ENCODE measurements at places on chromosomes 11 and 22. TPM values are rescaled to one million over a fixed set of nuclear protein-coding genes. Genes with fewer than 3 reads are reported as not detected.

Gene GAS2
- 1.6 TPM for total RNA-seq

GRCh38 chr11:86978756-86979608 is 23.8 kb upstream of the FZD4 start:
- peaks cover 16% of the 10 kb centered on the region for H3K4me1 ChIP-seq
- H3K27me3 ChIP-seq, result no peaks in the 10 kb centered on the region
- no peak for DNase-seq
- H3K4me3 ChIP-seq, result no peak overlapping the region

DNA sequence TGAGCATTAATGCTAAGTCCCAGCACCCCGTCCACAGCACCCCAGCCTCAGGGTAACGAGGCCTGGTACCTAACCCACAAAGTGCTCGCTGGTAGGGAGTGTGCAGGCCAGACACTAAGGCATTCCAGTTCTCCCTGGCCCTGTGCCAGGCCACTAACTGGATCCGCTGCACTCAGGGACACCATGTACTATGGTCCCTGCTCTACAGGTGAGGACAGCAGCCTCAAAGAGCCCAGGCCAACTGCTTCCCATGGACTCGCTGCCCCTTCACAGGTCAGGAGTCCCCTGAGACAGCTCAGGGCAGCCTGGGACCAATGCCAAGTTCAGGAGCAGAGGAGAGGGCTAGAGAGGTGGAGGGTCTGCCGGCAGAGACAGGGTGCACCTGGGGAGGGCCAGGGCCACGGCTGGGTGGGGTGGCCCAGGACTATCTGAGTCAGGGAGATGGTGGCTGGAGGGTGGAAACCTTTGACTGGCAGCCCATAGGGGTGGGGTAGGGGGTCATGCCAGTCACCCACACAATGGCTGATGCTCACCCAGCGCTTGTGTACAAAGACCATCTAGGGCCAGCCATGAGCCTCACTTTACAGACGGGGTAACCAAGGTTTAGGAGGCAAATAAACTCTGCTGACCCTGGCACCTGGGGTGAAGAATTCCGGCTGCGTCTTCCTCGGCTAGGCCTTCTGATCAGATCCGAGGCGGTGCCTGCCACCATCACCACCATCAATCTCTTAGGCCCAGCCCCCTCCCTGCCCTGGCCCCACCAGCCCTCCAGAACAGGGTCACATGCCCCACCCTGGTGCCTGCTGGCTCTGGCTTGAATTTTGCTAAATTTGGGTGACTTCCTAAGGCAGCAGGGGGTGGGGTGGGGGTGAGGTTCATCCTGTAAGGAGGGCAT is 5.6 kb downstream of the OSBPL5 start:
- peaks cover 2% of the 10 kb centered on the region for H3K36me3 ChIP-seq
- peak overlapping the region; percentile 71 for H3K4me3 ChIP-seq
- peaks cover 85% of the 10 kb centered on the region for H3K4me1 ChIP-seq
- H3K27me3 ChIP-seq, result no peaks in the 10 kb centered on the region
- DNase-seq, result peak; percentile 88

DNA sequence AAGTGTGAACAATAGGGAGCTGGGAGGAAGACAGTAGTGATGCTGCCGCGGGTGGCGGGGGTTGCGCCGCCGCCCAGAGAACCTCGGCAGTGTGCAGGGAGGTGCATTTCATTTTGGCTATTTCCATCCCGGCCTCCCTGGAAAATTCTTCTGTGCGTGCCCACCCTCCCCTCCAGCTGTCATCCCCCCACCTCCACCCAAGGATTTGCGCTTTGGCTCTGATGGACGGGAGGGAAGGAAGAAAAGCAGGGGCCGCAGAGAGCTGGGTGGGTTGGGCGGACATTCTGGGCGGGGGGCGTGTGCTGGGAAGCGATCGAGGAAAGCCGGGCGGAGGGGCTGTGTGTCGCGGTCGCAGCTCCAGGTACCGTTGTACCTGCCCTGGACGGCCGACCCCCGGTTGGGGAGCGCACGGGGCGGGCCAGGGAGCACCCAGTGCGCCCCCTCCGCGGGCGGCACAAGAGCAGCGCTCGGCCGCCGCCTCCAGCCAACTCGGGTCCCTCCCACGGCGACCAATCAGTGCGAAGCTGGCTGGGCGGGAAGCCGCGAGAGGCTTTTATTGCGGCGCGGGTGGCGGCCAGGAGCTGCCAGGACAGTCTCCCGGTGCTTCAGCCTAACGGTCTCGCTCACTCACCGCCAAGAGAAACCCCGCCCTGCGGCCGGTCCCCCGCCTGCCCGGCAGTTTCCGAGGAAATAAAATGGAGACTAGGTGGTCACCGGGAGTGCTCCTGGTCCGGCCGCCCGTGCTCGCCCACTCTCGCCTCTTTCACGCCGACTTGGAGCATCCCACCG is 1.6 kb downstream of the NCAM1 start:
- H3K36me3 ChIP-seq, result no peaks in the 10 kb centered on the region
- peaks cover 20% of the 10 kb centered on the region for H3K4me1 ChIP-seq
- DNase-seq, result peak; percentile 68
- H3K27ac ChIP-seq, result no peak overlapping the region

Gene MICAL2
- 393 TPM for total RNA-seq

DNA sequence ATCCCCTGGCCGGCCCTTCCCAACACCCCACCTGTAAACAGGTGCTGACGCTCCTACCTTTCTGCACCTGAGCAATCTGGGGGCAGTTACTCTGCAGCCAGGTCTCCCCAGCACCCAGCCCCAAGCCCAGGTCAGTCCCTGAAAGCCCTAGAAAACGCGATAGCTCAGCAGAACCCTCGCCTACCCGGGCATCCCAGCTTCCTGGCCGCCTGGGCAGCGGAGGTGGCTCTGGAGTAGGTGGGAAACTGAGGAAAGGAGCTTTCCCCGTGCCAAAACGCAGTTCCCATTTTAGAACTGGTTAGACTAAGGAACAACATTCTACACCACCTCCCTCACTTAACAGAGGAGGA is 445 bp downstream of the SYTL2 start:
- peaks cover 21% of the 10 kb centered on the region for H3K4me1 ChIP-seq

Gene EHF
- not detected for total RNA-seq

GRCh38 chr11:20790622-20791021 is 121.2 kb downstream of the NELL1 start:
- no peaks in the 10 kb centered on the region for H3K4me1 ChIP-seq
- no peaks in the 10 kb centered on the region for H3K36me3 ChIP-seq
- no peak for DNase-seq
- H3K27ac ChIP-seq, result no peak overlapping the region
- no peak overlapping the region for H3K4me3 ChIP-seq

GRCh38 chr22:43313890-43314474 is 29.2 kb downstream of the SCUBE1 start:
- peaks cover 24% of the 10 kb centered on the region for H3K27me3 ChIP-seq
- DNase-seq, result no peak
- no peaks in the 10 kb centered on the region for H3K36me3 ChIP-seq
- H3K4me3 ChIP-seq, result no peak overlapping the region
- H3K4me1 ChIP-seq, result peaks cover 23% of the 10 kb centered on the region
- H3K27ac ChIP-seq, result peak overlapping the region; percentile 87

Gene FXYD2
- total RNA-seq, result not detected

DNA sequence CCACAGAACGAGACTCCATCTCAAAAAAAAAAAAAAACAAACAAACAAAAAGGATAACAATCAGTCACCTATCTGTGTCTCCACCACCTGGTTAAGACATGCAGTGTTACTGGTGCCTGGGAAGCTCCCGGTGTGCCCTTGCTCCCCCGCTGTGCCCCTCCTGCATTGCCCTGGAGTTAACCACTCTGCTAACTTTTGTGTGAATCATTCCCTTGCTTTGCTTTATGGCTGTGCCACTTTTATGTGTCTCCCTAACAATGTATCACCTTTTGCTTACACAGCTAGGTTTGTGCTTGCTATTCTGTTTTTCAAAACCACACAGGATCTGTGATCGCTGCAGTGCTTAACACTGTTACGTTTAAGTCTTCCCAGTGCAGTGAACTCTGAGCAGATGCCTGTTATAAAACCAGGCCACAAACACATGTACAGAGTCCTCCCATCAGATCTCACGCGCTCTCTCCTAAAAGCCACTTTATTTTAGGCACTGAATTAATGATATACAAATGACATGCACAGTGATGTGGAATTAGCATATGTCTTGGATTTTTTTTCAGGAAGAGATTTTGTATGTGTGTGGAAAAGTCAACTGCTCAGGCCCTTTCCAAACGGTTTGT is 69.9 kb downstream of the BUD13 start:
- no peaks in the 10 kb centered on the region for H3K4me1 ChIP-seq
- no peak overlapping the region for H3K27ac ChIP-seq
- peaks cover 11% of the 10 kb centered on the region for H3K27me3 ChIP-seq
- H3K36me3 ChIP-seq, result no peaks in the 10 kb centered on the region
- H3K4me3 ChIP-seq, result no peak overlapping the region

GRCh38 chr11:17244046-17244445 is 32.5 kb upstream of the NUCB2 start:
- H3K27ac ChIP-seq, result no peak overlapping the region
- H3K4me3 ChIP-seq, result no peak overlapping the region
- no peaks in the 10 kb centered on the region for H3K27me3 ChIP-seq
- H3K36me3 ChIP-seq, result no peaks in the 10 kb centered on the region
- DNase-seq, result no peak

DNA sequence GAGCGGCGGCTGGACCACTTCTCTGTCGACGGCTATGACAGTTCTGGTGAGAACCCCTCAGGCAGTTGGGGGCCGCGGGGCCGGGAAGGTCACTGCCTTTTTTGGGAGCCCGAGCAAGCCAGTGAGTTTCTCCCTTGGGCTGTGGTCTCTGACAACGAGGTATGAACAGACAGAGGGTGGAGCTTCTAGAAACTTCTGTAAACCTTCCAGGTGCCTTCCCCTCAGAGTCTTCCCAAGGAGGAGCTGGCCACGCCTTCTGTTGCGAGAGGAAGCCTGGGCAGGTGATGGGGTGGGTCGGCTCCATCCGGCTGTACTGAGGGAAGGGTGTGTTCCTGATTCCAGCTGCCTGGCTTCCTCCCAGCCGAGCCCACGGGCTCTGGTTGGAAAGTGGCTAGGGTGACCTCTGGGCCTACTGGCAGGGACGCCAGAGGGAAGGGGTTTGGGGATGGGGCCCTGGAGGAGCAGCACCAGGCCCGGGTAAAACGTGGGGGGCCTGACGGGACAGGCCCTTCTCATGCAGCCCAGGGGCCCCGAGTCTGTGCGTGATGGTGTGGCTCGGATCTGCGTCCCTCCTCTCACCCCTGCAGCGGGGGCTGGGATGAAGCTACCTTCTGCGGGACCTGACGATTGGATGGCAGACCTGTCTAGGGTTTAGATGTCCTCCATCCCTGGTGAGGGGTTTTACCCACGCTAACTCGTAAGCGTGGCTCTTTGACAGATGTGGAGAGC is 110.8 kb downstream of the KCNQ1OT1 start:
- no peaks in the 10 kb centered on the region for H3K4me1 ChIP-seq
- no peaks in the 10 kb centered on the region for H3K36me3 ChIP-seq
- peaks cover 14% of the 10 kb centered on the region for H3K27me3 ChIP-seq
- H3K27ac ChIP-seq, result no peak overlapping the region

DNA sequence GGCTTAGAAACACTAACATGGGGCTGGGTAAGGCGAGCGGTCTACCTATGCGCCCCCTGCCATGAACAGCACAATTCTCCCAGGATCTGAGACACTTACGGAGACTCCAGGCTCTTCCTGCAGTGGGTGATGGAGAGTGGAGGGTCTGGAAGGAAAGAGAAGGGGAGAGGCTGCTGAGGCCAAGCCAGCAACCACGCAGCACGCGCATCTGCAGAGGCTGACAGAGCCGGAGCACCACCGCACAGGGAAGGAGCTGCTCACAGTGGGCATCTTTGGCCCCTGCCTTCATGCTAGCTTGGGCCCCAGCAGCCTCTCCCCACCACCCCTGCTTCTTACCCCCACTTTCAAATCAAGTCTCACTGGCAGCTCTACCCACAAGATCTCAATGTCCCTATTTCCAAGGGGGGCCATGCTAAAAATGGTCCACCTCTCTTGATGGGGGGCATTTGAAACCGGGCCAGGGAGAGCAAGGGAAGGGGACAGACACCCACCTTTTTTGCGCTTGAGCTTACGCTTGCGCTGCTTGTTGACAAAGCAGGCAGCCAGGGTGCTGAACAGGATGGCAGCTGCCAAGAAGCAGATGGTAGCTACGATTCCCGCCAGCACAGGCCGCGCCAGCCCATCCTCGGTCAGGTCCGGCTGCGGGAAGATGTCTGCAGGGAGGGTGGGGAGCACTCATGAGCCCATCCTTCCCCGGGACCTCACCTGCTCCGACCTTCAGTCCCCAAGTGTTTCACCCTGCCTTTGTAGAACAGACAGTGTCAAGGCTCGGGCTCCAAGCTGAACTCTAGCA is 34.5 kb downstream of the IGSF9B start:
- no peak overlapping the region for H3K27ac ChIP-seq
- DNase-seq, result no peak
- no peaks in the 10 kb centered on the region for H3K27me3 ChIP-seq

Gene SAA4
- not detected for total RNA-seq

Gene RBM4
- total RNA-seq, result 109 TPM

Gene APOBEC3H
- not detected for total RNA-seq

DNA sequence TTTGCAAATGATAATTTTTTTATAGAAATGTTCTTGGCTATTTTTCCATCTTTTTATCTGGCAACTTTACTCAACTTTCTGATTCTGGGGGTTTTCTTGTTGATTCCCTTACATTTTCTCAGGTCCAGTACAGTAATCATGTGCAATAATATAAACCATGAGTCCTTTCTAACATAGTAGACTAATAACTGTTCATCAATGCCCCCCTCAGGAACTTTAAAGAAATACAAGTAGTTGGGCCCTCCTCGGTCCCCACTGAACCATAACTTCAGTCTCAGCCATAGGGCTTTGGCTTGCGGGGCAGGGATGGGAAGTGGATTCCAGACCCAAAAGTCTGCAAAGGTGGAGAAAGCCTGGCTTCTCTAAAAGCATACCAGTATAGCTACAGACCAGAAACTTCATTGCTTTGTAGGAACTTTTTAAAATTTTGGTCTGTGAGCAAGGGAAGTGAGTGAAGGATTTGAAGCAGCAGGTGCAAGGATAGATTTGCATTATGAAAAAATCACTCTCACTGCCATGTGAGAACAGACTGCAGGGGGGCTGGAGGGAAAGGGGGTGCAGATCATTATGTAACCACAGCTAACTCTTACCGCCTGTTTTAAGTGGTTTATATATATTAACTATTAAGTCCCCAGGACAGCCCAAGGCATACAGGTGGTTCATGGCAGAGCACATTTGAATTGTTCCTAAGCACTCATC is 10.4 kb upstream of the TUB start:
- H3K36me3 ChIP-seq, result no peaks in the 10 kb centered on the region
- no peak overlapping the region for H3K27ac ChIP-seq
- H3K4me3 ChIP-seq, result no peak overlapping the region
- H3K27me3 ChIP-seq, result peaks cover 22% of the 10 kb centered on the region

DNA sequence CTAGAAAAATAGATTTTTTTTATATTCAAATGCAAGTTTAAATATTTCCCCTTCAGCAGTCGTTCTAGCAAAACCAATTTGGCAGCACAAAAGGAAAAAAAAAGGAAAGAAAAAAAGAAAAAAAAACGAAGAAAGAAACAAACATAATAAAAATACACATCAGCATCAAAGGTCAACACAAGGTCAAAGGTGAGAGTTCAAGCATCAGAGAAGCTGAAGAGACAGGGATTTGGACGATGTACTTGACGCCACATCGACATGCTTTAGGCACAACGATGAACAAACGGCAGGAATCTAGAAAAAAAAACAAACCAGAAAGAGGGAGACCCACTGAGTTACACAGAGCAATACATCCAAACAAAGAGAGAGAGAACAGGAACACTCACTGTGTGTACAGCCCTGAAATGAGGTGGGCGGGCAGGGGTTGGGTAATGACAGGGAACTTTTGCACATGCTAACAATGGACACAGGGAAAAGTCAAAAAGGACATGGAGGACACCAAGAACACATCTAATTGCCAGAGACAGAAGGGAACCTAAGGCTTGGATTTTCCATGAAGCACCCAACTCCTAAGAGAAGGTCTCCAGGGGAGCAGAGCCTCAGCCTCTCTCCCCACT is 19.8 kb upstream of the RAPSN start:
- H3K27ac ChIP-seq, result peak overlapping the region; percentile 2
- peaks cover 44% of the 10 kb centered on the region for H3K4me1 ChIP-seq
- no peak overlapping the region for H3K4me3 ChIP-seq
- no peaks in the 10 kb centered on the region for H3K27me3 ChIP-seq

Gene APOL1
- total RNA-seq, result 38.4 TPM

Measured in chondrocyte (in vitro differentiated cells).